PC-9 (cell line): ENCODE measurements at places on chromosomes 4 and X.
A peak's percentile ranks its signal among the peaks of the same experiment; 100 is the strongest.

DNA sequence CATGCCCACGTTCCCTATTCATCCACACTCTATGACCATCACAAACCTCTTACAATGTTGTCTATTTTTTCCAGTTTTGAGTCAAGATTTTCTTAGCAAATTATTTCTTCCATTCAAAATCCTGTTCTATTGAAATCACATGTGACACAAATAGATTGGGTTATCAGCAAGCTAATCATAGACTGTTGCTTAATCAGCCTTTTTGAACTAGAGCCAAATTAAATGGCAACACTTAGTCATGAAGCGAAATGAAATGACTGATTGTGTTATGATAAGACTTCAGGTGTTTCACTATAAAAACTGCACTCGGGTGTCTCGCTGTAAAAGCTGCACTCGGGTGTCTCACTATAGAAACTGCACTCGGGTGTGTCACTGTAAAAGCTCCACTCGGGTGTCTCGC lies 890.0 kb upstream of the FRG1 start:
- DNase-seq = no peak

DNA sequence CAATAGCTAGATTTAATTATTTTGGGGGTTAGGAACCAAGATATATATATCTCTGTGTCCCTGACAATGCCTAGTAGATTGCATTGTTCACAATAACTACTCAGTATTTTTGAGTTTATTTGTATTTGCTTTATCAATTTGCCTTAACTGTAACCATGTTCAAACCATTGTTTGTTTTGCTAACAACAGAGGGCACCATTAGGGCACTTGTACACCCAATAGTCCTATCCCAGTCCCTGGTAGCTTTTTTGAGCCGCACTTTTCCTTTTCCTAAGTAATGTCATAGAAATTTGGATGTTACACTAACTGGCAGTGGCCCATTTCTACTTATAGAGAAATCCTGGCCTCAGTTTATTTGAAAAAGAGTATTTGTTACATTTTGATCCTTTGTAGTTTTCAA lies 575 bp upstream of the KLHL5 start:
- DNase-seq = no peak

DNA sequence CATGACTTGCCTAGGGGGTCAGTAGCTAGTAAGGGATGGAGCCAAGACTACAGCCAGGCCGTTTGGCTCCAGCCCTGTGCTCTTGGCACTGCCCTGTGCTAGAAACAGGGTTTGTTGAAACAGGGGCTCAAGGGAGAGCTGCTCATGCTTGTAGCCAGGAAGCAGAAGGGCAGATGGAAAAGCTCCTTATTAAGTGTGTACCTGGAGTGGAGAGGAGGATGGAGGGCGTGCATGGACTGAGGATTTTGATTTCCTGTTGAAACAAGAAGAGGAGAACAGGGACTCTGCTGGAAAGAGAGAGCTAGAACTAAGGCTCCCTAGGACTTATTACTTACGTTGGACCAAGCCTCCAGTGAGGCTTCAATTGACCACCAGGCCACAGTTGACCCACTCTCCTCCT lies 363.0 kb downstream of the MID1IP1 start:
- DNase-seq = no peak

GRCh38 chrX:149871940-149872339 lies 9.0 kb upstream of the MAGEA8 start:
- peak; percentile 34 for DNase-seq

DNA sequence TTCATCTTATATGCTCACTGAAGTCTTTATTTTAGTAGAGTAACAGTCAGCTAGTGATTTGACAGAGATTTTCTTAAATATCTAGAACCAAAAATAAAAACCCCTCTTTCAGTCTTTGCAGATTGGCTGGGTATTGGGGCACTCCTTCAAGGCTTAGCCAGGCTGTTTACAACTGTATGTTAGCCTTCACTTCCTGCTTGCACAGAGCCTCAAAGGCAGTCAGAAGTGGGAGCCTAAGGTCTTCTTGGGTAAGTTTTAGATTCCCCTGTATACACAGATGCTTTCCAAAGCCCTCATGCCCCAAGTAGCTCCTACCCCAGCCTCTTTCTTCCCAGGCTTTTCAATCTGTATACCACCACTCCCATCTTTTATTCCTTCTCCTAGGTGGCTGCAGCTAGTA lies 136.1 kb upstream of the STIM2 start:
- no peak for DNase-seq

DNA sequence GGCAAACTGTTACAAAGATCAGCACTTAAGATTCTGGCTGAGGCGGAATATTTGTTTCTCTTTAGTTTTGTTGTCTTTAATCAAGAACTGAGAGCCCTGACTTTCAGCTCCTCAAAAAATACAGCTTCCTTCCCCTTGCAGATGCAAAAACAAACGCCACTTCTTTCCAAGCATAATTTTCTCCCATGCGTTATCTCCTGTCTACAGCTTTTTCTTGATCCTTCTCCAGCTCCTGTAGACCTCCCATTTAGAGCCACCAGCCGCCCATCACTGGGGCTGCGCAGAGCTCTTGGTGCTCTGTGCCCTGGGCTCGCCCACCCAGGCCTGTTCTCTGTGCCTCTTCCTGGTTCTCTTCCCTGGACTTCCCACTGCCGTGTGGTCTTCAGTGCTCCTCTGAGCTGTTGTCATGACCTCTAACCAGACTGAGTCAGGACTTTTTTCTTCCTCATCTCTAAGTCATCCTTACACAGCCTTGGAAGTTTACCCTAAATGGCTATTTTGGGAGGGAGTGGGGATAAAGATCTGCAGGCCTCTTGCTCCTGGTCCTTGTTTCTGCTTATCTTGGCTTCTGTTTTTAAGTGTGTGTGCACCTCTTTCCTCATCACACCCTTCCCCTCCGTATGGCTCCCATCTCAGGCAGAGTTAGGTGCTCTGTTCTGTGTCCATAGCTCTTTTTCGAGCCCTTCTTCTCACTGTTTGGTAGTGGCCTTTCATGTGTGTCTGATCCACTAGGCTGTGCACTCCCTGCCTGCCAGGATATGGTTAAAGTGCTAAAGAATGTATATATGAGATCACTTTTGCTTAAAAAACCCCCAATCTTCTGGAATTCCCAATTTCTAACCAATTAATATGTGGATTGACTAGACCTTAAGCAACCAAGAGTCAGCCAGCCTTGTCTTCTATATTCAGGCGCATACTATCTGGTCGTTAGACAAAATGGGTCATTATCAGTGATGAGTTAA lies 122.5 kb downstream of the PTTG2 start:
- no peak for DNase-seq

- DNase-seq = no peak
Measured at GRCh38 chrX:41043674-41044345, 41.4 kb upstream of the USP9X start.

GRCh38 chrX:64580605-64581004 lies 185.4 kb upstream of the MTMR8 start:
- DNase-seq = no peak
